ENCODE measurements at places on chromosomes 4 and X.

GRCh38 chr4:151105454-151106032 lies 6.1 kb downstream of the RPS3A start:
- no peak for DNase-seq

DNA sequence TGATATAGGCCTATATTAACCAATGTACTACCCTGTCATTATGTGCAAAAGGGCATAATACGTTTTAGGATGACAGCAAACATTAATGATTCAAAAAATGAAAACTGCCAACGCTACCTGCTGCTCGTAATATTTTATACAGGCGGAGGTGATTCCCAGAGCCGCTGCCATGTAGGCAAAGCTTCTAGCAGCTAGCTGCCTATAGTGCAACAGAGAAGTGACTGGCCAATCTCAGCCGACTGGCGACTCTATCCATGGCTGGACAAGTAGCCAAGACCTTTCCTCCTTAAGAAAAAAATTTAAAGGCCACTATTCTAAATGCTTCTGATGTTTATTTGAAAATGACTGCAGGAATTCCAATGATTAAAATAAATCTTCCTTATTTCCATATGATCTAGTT lies 1.9 kb downstream of the PPARGC1A start:
- no peak for DNase-seq

GRCh38 chr4:88893961-88894360 lies 163.0 kb downstream of the FAM13A start:
- no peak for DNase-seq

DNA sequence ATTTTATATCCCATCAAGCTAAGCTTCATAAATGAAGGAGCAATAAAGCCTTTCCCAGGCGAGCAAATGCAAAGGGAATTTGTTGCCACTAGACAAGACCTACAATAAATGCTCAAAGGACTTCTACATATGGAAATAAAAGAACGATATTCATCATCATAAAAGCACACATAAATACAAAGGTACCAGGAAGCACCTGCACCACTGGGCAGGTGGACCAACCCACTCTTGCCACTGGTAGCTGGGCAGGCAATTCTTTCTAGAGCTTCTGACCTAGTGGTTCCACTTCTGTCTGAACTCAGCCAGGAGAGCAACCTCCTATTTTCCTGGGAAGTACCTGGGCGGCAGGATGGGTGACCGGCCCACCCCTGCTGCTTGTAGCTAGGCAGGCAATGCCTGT lies 237.2 kb upstream of the ITM2A start:
- DNase-seq: no peak

- no peak for DNase-seq
Measured at GRCh38 chr4:26162101-26162500, 158.7 kb upstream of the RBPJ start.

DNA sequence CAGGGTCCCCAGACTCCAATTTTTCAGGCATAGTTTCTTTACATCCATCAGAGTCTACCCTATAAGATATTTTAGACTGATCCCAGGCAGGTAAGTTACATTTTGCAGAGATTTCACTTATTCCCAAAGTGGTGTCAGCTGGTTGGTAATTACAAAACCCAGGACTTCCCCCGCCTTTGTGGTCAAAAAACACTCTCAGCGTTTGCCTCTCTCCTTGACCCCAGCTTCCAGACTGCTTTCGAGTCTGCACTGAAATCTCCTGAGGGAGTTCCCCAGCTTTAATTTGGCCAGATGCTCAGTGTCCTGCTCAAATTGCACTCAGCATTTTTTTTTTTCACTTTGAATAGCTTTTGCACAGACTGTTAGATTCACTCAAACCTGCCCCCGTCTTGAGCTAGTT lies 11.2 kb upstream of the AMOT start:
- no peak for DNase-seq

DNA sequence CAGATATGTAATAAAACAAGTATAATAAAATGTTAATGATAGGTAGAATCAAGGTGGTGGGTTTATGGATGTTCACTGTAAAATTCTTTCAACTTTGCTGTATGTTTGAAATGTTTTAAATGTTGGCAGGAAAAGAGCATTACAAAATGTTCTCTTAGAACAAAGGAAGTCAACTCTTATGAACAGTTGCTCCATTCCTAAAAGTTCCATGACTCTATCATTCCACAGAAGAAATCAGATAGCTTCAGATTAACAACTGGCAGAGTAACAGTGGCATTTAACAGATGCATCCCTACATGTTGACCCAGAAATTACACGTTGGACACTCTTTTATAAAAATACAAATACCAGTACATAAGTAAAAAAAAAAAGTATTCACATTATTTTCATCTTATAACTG lies 2023.7 kb downstream of the ARAP2 start:
- no peak for DNase-seq

DNA sequence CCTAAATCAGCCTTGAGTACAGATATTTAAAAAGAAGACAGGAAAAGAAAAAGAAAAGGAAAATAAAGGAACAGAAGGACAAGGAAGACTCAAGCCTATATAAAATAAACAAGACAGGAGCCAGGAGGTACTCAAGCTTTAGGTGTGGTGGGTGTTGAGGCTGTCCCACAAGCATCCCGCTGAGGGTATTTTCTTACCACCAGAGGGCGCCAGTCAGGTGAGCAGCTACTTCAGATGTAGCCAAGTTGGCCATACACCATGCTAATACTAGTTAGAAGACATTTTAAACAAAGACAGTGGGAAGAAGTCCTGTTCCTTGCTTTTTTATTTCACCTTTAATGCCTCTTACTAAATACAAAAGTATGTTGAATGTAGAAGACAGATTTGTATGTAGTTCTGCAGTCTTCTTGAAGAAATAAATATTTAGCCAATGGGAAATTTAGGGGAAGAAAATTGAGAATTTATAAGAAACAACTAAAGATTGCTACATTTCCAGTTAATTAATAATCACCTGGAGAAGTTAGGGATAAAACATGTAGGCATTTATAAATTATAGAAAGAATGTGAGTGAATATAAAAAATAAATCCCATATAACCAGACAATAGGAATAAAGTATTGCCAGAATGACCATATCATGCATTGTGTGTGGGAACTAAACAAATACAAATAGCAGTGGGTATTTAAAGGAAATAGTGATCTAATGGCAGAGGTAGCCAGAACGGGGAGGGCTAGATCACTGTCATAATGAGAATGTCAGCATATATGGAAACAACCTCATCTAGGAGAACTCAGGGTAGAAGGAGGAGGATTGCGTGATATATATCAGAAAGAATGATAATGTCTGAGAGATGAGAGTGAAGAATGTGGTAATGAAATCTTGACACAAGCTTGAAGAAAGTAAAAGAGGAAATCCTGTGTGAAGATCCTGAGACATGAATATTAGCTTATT lies 71.0 kb downstream of the MTHFD2L start:
- peak; percentile 63 for DNase-seq

GRCh38 chr4:2269206-2269531 lies 7.3 kb upstream of the MXD4 start:
- DNase-seq: no peak

- DNase-seq: no peak
Measured at GRCh38 chr4:172946503-172946902, 222.1 kb upstream of the GALNT7 start.

GRCh38 chrX:11533199-11533651 lies 132.5 kb downstream of the ARHGAP6 start:
- DNase-seq: peak; percentile 27

GRCh38 chr4:12203945-12204344 lies 775.3 kb upstream of the HS3ST1 start:
- DNase-seq: no peak

- no peak for DNase-seq
Measured at GRCh38 chr4:3375688-3376087, 66.1 kb upstream of the HGFAC start.

DNA sequence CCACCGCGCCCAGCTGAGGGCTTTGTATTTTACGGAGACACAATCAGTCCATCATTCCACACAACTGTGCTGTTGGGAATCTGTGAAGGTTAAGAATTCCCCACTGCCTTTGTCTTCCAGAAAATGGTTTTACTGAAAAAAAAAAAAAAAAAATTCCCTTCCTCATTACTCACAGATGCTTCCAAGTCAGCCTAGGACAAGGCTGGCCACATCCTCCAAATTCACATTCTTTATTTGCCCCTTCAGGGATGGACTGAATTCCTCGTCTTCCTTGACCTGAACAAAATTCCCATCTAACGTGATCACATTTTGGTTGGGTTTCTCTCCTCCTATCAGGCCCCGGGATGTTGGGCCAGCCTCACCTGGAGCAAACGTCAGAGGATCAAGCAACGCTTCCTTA lies 130.3 kb downstream of the DHRSX start:
- no peak for DNase-seq

All from CMK (cell line).